Right renal cortex interstitium (tissue), 3 donors: ENCODE measurements at places on chromosomes 4 and X. TPM values are rescaled to one million over a fixed set of nuclear protein-coding genes. Genes with fewer than 3 reads are reported as not detected.

- no peak for DNase-seq
Measured at GRCh38 chr4:142112451-142112850, 476.1 kb downstream of the IL15 start.

DNA sequence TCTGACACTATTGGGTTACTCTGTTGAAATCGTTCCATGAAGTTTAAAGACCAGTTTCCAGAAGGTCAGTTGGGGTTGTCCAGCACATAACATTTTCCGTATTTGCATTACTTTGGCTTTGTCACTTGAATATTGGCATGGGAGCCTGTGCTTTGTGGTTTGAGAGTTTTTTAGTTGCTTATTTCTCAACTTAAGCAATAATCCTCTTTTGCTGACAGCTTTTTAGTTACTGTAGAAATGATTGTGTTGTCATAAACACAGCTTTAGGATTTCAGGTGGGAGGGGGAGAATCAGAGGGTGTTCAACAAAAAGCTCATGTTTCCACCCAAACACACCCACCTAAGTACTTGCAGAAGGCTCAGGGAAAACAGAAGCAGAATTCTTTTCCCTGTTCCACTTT lies 210.7 kb upstream of the TLL1 start:
- no peak for DNase-seq

- no peak for DNase-seq
Measured at GRCh38 chr4:26308568-26308967, 12.2 kb upstream of the RBPJ start.

- DNase-seq: no peak
Measured at GRCh38 chr4:128267745-128268144, 19.9 kb downstream of the PGRMC2 start.

RHOXF2 gene
- polyA plus RNA-seq: 0.13 TPM

RBM47 gene
- polyA plus RNA-seq: 85.1 TPM

IL9R gene
- polyA plus RNA-seq: not detected

DNA sequence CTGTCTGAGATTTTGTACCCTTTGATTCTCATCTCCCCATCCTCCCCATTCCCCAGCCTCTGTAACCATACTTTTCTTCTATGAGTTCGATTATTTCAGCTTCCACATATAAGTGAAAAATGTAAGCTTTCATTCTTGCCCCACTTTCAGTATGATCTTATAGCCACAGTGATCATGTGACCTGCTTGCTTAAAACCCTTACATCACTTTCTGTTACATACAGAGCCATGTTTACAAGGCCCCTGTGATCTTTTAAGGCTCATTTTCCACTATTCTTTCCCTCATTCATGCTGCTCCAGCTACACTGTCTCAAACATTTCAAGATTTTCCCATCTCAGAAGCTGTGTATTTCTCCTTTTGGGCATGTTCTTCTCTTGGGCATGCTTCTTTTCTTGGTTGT lies 147.7 kb downstream of the DCK start:
- no peak for DNase-seq

- DNase-seq: no peak
Measured at GRCh38 chrX:1105671-1106419, 106.6 kb downstream of the CRLF2 start.

- no peak for DNase-seq
Measured at GRCh38 chrX:133373386-133374079, 41.8 kb downstream of the GPC4 start.

MMRN1 gene
- 2.1 TPM for polyA plus RNA-seq

BEX1 gene
- 52.6 TPM for polyA plus RNA-seq

LPAR4 gene
- polyA plus RNA-seq: 22.7 TPM

DNA sequence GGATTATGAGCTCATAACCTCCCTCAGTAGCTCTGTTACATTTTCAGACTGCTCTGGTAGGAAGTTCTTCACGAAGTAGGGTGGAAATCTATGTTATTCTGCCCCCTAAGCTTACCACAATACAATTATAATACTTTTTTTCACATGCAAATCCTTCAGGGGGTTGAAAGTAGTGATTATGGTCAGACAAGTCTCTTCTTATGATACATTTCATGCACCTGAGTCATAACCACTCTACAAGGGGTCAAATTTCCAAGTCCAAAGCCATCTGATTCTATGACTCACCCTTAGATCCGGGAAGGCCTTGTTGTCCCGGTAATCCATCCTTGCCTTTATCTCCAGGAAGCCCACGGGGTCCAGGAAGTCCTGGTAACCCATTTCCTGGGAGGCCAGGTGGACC lies 95.2 kb downstream of the ATG4A start:
- no peak for DNase-seq
